ENCODE measurements at places on chromosomes 5 and 9.
A peak's percentile ranks its signal among the peaks of the same experiment; 100 is the strongest.

- DNase-seq, result no peak
These were observed 16.5 kb downstream of the PRELID2 start for GRCh38 chr5:145818604-145819003.

DNA sequence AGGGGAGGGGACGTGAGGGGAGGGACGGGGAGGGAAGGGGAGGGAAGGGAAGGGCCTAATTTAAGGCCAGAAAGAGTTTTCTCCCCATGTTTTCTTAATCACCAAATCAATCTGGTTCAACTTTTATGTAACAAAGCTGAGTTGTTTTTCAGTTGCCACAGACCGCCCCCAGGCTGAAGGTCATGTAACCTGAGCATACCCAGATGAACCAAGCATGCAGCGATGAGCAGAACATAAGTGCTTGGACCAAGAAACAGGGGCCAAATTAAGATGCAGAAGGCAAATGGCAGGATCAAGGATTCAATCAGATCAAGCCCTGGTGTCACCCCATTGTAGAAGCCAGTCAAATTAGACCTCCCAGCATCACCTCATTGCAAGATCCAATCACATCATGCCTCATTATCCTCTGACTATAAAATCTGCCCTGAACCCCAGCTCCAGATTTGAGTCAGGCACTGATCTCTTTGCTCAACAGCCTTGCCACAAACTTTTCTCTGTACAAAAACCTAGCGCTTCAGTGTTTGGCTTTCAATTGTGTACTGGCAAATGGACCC, 113.5 kb upstream of the TNPO1 start:
- no peak for DNase-seq

GRCh38 chr9:11275158-11275695, 662.4 kb upstream of the PTPRD start:
- DNase-seq, result no peak

- DNase-seq, result no peak
These were observed 58.6 kb downstream of the ENC1 start for GRCh38 chr5:74581988-74582365.

GRCh38 chr5:113719549-113719948, 206.1 kb downstream of the YTHDC2 start:
- DNase-seq, result no peak

DNA sequence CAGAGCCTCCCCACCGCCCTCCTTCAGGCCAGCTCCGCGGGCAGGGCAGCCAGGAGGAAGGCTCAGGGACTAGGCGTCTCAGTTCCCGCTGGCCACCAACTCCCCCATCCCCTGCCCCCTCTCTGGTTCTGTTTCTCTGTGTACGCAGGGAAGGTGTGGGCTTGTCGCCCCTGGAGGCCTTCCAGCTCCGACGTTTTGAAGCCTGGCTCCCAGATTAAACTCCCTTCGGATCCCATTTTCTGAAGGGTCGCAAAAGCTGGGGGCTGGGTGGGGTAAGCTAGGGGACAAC, 346 bp downstream of the ATOX1 start:
- DNase-seq, result no peak

GRCh38 chr5:60404171-60404570, 295.8 kb downstream of the DEPDC1B start:
- DNase-seq, result no peak

- DNase-seq, result no peak
These were observed 221.6 kb upstream of the SLC30A5 start for GRCh38 chr5:68872088-68872839.

GRCh38 chr9:114223564-114224246, 68.4 kb downstream of the COL27A1 start:
- DNase-seq, result no peak

- DNase-seq, result peak; percentile 40
These were observed 149.5 kb downstream of the C9orf152 start for GRCh38 chr9:110058304-110058953.

- no peak for DNase-seq
These were observed 126.9 kb downstream of the RGS3 start for GRCh38 chr9:113590389-113590788.

- DNase-seq, result peak; percentile 84
These were observed 4.1 kb downstream of the EQTN start for GRCh38 chr9:27292659-27293405.

- no peak for DNase-seq
These were observed 23.0 kb upstream of the CEP78 start for GRCh38 chr9:78212868-78213267.

DNA sequence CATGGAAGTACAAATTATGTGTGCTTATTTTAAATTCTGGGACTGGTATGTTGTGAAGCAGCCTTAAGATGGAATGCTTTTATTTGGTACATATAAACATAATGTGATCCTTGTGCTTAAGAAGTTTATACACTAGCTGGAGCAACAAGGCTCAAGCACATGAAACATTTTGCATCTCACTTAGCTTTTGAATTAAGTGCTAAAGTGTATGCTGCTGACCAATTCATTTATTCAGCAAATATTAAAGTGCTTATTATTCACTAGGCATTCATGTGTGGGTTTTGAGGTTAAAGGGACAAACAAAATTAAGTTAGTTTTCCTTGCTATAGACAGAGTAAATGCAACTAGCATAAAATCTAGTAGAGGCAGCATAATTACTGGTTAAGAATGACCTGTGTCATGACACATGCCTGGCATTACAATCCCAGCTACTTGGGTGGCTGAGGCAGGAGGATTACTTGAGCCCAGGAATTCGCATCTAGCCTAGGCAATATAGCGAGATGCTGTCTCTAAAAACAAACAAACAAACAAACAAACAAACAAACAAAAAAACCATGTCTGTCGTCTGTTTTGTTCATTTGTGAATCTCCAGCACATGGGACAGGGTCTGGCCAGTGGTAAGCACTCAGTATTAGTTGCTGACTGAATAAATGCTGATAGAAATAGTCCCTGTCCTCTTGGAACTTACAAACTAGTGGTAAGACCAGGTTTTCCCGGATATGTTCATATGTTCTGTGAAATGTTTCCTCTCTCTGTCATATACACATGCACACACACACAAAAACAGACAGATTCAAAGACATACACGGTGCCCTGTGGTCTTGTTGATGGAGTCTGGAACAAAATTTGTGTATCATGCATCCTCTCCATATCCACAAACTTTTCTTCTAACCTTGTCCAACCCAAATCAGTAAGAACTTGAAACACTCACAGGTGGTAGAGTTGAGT, 41.9 kb upstream of the TNFAIP8 start:
- DNase-seq, result no peak

DNA sequence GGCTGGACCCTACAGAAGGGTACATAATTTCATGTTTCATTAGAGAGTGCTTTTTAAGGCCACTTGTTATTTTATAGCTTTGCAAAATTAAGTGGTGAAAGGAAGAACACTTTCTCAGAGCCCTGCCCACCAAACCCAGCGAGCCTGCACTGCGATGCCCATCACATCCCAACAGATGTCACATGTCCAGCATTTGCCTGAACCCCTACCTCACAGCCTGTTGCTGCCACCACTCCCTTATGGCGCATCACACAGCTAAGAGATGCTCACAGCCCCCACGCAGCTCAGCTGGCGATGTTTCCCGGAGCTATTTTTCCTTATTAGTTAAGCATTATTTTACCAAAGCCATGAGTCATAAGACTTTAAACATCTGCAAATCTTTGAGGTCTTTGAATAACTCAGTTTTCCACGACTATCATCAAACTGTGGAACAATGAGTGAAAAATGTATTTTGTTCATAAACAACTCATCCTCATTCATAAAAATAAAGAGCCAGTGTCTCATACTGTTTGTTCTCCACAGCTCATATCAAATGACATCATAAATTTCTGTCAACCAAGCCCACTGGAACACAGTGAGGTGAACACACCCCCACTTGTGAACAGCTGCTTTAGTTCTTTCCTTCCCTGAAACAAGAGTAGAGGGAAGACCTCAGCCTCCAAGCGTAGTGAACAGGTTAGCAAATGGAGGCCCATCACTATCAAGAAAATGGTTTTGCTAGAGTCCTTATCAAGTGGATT, 104.9 kb downstream of the SYK start:
- DNase-seq, result no peak

- no peak for DNase-seq
These were observed 33.2 kb upstream of the IL7R start for GRCh38 chr5:35823347-35824098.

DNA sequence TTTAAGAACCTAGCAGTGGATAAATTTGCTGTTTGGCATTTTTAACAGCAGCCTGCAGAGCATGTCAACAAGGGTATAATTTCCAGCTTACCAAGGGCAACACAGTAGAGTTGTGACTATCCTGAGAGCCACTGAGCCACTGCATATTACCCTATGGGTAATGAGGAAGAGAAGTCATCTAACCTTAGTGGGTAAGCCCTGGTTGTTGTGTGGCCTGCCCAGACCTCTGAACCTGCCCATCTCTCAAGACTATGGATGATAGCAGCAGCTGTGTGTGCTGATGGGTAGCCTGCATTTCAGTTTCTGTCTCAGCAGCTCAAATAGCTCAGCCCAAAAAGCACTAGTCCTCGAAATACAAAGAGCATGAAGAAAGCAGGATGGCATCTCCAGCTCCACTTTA, 56.1 kb upstream of the PIP5K1B start:
- no peak for DNase-seq

DNA sequence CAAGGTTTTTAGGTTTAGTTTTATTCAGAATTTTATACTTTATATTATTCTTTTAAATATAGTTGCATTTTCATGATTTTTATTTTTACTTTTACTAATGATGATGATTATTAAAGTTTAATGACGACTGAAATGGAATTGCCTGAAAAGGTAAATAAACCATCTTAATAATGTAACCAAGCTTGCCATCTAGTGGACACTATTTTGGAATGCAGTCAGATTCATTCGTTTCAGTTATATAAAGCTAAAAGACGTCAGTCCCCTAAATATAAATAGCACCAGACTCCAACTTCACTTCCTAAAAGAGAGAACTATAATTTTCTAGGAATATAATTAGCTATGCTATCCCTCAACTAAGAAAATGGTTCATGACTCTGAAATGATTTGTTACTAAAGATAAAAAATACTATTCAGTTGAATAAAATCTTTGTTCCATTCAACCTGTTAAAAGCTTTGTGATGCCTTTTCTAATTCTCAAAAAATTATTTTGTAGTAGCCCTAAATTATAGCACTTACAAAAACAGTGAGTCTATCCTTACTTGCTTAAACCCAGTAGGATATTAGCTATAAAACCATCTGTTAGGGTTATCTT, 19.9 kb downstream of the ABITRAM start:
- no peak for DNase-seq

- no peak for DNase-seq
These were observed 10.1 kb downstream of the PHF2 start for GRCh38 chr9:93586290-93587057.

DNA sequence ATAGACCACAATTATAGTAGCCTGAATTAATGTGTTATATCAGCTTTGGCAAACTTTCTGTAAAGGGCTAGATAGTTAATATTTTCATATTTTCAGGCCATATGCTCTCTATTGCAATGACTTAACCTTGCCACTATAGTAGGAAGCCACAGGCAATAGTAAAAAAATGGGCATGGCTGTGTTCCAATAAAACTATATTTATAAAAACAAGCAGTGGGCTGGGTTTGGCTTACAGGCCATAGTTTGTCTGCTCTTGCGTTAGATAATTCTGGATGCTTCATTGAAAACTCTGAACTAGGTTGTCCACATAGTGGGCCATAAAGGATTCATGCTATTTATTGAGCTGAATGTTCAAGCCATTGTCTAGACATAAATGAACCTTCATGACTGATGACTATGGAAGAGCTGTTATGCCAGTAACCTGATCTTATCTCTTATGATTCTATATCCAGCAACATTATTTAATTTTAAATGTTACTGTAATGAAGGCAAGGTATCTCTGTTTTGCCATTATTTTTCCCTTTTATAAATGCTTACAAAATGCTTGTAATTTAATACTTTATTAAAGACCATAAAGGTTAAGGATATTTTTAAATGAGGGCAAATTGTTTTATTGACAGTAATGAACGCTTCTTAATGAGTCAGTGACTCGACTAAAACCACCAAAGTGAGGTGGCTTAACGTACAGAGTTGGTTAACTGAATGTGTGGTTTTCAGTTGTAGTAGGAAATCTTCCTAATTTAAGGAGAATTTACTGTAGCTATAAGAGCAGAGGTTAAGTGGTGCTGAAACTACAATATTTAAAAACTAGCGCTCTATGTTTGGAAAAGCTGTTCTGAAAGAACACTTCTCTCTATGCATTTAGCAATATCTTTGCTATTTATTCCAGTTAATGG, 560.6 kb downstream of the PRR16 start:
- DNase-seq, result no peak

DNA sequence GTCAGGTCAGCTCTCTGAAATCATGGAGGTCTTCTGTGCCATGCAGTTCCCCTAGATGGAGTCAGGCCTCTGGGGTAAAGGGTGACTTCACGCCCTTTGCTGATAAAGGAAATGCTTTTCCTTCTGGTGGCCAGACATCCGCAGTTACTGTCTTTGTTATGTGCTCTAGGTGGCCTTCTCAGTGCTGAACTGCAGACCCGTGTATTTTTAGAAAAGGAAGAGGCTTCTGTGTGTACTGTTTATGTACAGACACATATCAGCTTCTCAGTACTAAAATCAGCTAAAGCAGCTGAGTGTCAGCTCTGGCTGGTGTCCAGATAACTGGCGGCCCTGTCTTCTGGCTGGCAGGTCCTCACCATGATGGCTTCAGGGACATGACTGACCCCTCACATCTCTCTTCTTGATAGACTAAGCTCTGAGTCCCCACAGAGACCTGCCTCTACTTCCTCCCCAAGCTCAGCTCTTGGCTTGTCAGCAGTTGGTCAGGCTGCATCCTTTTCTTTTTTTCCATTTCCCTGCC, 75.3 kb downstream of the ARHGAP26 start:
- DNase-seq, result peak; percentile 66

DNA sequence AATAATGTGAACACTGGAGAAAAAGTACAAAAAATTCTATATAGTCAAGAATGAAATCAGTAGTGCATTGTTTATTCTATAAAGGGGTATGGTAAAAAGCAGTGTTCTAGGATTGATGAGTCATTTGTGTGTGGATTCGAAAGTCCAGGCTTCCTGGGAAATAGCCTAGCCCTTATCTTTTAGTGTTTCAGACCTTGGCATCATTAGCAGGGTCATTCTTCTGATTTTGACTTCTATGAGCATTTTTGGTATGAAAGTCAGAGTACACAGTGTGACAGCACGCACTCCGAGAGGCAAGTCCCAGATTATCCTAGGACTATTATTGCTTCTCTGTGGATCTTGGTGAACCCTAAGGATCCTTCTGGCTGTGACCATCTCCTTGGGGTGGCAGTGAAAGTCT, 16.9 kb downstream of the PCSK5 start:
- no peak for DNase-seq

GRCh38 chr5:157198277-157198986, 17.8 kb downstream of the ITK start:
- no peak for DNase-seq

DNA sequence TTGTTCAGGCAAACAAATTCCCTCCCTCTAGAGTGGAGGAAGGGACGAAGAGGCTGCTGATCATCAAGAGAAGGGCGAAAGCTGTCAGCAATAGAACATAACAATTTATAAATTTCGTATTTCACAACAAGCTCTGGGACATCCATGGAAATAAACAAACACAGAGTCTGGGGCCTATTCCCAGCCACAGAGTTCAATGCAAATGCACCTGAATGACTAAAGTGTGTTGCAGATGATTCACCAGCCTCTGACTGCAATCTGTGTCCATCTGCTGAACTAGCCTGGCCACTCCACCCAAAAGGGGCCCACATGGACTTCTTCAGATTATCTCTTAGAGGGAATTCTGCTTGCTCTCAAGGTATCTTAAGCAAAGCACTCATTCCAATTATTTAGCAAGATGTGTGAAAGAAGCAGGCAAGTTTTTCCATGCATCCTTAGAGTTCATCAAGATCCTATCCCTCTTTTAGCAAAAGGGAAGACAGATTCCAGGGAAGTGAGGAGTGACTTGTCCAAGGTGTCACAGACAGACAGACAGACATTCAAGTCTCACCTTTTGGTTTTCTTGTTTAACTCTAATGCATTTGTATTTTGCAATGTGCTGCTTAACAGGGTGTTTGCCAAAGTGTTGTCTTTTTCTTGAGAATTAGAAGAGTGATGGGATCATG, 307.8 kb upstream of the PAPPA start:
- no peak for DNase-seq
